ENCODE measurements at places on chromosomes 2 and 18.
A peak's percentile ranks its signal among the peaks of the same experiment; 100 is the strongest.

DNA sequence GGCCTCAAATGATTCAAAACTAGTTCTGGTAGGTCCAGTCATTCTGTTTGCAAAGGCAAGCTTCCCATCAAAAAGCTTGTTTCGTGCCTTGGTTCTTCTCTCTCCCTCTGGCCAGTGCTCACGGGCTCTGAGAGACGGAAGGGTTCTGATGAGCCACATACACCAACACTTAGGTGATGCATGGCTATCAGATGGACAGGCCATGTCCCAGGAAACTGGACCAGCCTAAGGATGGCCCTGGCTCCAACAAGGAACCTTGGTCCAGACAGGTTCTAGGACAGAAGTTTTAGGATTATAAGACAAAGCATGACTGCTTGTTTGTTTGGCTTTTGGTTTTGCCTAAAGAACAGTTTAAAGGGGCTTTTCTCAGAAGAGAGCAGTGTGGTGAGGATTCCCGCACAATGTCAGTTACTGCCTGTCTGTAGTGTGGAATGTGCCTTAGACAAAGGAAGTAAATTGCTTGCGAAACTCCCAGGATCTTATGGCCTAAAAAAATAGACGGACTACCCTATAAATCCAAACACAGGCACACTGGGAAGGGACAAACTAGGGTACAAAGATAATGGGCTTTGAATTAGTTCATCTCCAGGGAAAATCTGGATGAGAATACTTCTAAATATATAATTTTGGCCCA is 10.3 kb downstream of the CYP1B1 start:
- no peak for DNase-seq

- peak; percentile 32 for DNase-seq
Observed at GRCh38 chr2:75200140-75201096, 1.1 kb upstream of the TACR1 start.

GRCh38 chr18:56202678-56203077 is 435.7 kb downstream of the TXNL1 start:
- no peak for DNase-seq

GRCh38 chr2:60544062-60544461 is 9.4 kb downstream of the BCL11A start:
- DNase-seq: no peak

GRCh38 chr2:237872178-237872887 is 12.9 kb downstream of the RAMP1 start:
- DNase-seq: no peak
